ENCODE measurements at places on chromosomes 5 and 9.

DNA sequence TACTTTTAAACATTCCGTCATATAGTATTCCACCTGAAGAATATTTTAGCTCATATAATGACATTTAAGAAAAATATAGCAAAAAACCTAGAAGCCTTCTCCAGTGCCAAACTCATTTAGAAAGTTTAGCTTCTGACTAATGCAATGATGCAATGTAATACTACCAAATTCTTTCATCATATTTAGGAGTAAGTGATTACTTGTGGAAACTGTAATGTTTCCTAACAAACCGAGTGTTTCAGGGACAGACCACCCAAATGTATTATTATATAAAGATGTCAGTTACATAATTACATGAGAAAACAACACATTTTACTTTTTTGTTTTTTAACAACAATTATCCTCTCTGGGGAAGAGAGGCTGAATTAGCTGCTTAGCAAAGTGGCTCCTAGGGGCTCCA, 316.2 kb downstream of the ARL15 start:
- DNase-seq, result no peak

GRCh38 chr9:84903963-84904362, 234.4 kb downstream of the NTRK2 start:
- no peak for DNase-seq

DNA sequence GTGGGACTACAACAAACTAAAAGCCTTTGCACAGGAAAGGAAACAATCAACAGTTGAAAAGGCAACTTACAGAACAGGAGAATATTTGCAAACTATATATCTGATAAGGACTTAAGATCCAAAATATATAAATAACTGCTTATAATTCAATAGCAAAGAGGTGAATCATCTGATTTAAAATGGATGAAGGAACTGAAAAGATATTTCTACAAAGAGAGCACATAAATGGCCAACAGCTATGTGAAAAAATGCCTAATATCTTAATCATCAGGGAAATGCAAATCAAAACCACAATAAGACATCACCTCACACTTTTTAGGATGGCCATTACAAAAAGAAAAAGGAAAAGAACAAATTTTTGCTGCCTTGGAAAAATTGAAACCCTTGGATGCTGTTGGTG, 100.4 kb downstream of the LURAP1L start:
- no peak for DNase-seq

DNA sequence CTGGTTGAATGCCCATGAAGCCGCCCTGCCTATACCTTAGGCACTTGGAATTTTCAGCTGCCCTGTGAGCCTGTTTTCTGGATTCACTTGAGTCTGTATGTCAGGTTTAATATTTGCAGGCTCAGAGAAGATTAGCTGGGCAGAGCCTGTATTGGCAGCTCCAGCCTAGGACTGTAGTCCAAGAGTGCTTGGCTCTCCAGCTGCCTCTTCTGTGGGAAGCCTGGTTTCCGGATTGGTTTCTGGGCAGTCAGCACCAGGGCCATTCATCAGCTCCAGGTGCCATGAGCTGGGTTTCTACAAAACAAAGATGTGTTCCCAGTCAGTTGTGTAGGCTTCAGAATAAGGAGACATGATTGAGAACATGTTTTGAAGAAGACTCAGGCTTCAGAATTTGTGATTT, 90.1 kb downstream of the ARHGAP26 start:
- no peak for DNase-seq

GRCh38 chr5:83785176-83785668, 64.6 kb upstream of the HAPLN1 start:
- DNase-seq, result no peak

Data from T-helper 2 cell (primary cell).